ENCODE measurements at places on chromosomes 6 and 20. TPM values are rescaled to one million over a fixed set of nuclear protein-coding genes. Genes with fewer than 3 reads are reported as not detected.

DNA sequence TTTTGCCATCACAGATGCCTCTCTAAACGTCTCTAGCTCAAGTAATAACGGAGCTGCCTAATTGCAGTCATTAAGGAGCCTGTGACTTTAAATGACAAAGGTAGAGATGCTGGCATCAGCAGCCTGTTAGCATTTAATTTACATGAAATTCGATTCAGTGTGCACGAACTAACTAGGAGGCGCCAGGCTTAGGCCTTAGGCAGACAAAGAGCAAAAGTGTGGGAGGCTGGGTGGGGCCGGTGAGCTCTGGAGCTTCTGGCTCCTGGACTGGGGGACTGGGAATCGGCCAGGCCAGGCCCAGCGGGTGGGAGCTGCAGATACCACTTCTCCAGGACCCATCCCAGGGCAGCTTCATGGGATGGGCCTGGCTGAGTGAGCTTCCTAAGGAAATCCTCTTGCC, 170.0 kb upstream of the AGPAT4 start:
- DNase-seq = no peak

CLVS2 gene
- not detected for total RNA-seq

- DNase-seq = no peak
These were observed 107.4 kb upstream of the ASCC3 start for GRCh38 chr6:100988391-100988984.

- DNase-seq = no peak
These were observed 451.7 kb upstream of the MARCKS start for GRCh38 chr6:113405326-113406047.

RAD21L1 gene
- 0.14 TPM for total RNA-seq

DNA sequence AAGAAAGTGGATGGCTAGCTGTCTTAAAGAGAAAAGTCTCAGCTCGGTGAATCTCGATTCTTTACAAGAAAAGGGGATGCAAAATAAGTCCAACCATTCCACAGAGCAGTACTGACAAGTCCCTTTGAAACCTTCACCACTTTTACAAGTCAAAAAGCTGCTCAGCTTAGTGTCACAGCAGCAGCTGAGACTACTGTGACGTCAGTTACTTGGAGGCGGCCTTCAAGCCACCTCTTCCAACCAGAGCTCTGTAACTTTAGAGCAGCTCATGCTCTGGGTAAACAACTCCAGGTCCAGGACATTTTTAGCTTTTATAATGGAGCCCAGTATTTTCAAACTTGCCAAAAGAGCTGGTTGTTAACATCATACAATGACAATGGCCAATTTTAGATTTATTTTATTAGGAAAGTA, at the start of gene KIAA0408:
KIAA0408 (minus strand) TSS at position 159 of the 411 bp plus-strand sequence. CDS start 5,408 bp downstream, outside the sequence.
- no peak for DNase-seq

DNA sequence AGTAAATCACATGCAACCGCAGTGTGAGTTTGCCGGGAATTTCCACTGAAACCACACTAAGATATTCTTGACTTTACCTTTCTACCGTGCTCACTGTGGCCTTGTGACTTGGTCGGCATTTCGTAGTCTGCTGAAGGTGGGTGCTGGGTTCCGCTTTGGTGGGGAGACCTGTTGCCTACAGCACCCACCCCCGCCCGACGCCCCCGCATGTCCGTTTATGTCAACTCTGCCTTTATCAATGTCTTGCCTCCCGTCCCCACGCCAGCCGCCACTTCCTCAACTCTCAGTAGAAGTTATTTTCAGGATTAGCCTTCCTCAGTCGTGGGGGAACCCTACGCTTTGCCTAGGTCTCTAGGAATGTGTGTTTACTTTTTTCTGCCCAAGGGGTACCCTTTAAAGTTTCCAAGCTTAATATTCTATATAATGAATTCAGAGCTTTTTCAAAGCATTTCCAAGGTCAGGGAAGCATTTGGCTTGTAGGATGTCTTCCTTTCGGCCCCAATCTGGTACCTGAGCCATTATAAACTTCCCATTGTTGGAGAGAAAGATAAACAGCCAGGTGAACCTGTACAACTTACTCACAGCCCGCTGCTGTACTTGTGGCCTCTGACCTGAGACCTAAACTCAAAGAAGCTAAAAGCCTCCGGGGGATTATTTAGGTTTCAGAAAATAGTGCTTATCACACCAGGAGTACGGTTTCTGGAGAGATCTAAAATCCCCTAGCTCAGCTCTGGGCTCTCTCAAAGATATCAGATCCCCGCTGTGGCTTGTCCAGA, 54.2 kb downstream of the TBC1D7 start:
- no peak for DNase-seq

- no peak for DNase-seq
These were observed 27.7 kb upstream of the DUSP22 start for GRCh38 chr6:264626-265025.

DNA sequence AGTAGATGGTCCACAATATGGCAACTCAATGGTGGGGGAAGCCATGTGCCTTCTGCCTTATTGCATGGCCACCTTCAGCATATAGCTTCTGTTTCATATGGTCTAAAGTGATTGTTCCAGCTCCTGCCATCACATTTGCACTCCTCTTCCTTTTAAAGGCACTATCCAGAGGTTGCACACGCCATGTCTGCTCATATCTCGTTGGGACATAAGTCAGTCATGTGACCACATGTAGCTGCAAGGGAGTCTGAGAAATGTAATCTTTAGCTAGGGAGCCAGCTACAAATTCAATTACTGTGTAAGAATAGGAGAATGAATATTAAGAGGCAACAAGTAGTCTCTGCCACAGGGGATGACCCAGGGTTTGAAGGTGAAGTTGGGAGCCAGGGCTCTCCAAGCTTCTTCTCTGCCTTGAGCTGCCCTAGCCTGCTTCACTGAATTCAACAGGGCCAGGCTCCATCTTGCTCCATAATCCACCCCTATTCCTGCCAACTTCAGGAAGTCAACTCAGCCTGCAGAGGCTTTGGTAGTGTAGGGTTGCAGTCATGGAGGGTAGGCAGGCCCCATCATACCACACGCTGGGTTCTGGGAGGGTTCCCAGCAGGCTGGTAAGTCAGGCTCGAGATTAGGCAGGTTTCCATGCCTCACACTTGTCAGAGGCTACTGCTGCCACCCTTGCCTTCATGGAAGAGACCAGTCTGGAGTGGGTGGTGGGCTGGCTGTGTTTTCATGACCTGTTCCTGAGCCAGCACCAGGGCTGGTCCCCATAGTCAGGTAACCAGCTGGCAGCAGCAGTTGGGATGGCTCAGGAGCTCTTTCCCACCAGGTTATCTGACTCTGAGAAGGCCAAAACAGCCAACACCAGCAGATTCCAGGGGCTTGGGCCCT, 56.7 kb upstream of the SAYSD1 start:
- no peak for DNase-seq

GRCh38 chr6:16105854-16106253, 23.0 kb upstream of the MYLIP start:
- no peak for DNase-seq

GRCh38 chr6:16318538-16318937, 80.2 kb downstream of the GMPR start:
- no peak for DNase-seq

GRCh38 chr6:152554851-152555250, 82.3 kb downstream of the SYNE1 start:
- no peak for DNase-seq

DNA sequence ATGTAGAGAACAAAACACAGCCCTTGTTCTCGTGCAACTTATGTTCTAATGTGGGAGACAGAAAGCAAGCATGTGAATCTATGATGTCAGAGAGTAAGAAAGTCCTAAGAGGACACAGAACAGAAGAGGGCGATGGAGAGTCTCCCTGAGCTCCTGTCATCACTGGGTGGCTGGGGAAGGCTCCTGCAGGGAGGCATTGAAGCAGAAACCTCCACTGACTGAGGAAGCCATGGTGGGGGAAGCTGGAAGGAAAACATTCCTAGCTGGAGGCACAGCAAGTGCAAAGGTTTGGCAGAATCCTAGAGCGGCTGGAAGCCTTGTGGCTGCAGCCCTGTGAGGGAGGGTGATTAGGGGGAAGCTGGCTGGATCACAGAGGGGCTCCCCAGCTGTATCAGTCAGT, 248.0 kb downstream of the CDH26 start:
- no peak for DNase-seq

DNA sequence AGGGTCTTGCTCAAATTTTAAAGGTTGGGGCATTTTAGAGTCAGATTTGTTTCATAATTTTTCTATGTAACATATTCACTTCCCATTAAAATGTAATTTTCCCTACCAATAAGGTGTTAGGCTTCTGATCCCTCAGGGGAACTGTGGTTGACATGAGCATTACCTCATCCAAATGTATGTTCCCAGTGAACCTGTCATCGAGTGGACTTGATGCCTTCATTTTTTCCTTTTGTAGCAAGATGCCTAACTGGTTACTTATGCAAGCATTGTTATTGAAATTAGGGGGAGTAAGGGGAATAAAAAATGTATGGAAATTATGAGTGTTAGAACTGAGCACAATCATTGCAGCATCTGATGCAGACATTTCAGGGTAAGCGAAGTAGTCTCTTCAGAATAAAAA, 360.5 kb downstream of the BCKDHB start:
- DNase-seq = no peak

SLPI gene
- total RNA-seq = not detected

DNA sequence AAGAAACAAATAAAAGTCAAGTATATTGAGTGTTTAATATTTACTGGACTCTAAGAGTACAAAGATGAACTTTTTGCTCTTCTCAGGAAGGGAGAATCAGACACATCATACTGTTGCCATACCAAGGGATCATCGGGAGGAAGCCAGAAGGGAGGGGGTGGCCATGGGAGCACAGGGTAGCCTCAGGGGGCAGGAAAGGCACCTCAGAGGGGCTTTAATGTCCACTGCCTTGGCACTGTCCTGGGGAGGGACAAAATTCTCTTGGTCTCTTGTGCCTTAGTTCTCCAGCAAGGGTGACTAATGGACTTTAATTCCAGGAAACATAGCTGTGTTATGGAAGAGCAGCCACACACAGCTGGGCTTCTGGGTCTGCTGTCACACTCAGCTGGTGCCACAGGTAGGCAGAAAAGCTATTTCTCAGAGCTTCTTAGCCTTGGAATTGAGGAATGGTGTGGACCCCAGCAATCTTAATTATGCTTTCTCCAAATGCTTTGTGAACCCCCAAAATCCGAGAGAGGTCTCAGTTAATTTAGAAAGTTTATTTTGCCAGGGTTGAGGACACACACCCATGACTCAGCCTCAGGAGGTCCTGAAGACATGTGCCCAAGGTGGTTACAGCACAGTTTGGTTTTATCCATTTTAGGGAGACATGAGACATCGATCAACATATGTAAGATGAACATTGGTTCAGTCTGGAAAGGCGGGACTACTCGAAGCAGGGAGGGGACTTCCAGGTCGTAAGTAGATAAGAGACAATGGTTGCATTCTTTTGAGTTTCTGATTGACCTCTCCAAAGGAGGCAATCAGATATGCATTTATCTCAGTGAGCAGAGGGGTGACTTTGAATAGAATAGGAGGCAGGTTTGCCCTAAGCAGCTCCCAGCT, 53.2 kb downstream of the MRAP2 start:
- DNase-seq = no peak

- no peak for DNase-seq
These were observed 1.2 kb downstream of the TMEM239 start for GRCh38 chr20:2817341-2817726.

- DNase-seq = no peak
These were observed 31.0 kb downstream of the ASCC3 start for GRCh38 chr6:100850174-100850573.

DNA sequence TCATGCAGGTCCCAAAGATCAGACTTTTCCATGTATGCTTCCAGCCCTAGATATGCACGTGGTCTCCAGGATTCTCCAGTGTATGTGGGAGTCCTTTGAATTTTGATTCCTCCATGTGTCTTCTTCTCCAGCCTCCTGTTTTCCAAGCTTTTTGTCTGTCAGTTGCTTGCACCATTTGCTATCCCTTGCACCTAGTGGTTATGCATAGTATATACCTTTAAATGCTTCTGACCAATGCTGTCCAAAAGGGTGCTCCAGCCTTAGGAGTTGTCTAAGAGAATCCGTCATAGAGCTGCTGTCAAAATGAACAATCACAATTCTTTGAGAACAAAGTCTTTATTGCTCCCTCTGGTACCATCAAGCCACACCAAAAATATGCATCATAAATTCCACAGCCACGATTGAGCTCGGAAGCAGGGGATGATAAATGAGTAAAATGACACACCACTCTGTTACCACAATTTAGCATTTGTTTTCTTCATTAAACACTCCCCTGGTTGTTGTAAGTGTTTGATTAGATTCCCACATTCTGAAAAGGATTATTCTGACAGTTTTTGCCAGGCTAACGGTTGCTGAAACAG, 706.2 kb upstream of the GJE1 start:
- no peak for DNase-seq

GRCh38 chr6:136525586-136526195, 24.5 kb downstream of the MAP7 start:
- no peak for DNase-seq

DNA sequence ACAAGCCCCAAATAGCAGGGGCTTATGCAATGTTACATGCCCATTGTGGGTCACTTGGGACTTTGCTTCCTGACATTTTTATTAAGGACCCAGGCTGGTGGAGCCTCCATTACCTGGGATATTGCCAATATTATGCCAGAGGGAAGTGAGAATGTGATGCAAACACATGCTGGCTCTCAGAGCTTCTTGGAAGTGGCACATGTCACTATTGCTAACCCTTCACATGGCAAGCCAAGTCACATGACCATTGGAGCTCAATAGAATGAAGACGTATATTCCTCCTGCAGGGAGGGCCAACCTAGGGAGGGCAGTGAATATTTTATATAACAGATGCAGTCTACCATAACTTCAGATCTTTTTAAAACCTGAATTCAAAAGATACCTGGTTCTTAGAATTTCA, 140.7 kb upstream of the ZFP64 start:
- no peak for DNase-seq

- no peak for DNase-seq
These were observed 185.1 kb downstream of the JARID2 start for GRCh38 chr6:15430931-15431405.

DNA sequence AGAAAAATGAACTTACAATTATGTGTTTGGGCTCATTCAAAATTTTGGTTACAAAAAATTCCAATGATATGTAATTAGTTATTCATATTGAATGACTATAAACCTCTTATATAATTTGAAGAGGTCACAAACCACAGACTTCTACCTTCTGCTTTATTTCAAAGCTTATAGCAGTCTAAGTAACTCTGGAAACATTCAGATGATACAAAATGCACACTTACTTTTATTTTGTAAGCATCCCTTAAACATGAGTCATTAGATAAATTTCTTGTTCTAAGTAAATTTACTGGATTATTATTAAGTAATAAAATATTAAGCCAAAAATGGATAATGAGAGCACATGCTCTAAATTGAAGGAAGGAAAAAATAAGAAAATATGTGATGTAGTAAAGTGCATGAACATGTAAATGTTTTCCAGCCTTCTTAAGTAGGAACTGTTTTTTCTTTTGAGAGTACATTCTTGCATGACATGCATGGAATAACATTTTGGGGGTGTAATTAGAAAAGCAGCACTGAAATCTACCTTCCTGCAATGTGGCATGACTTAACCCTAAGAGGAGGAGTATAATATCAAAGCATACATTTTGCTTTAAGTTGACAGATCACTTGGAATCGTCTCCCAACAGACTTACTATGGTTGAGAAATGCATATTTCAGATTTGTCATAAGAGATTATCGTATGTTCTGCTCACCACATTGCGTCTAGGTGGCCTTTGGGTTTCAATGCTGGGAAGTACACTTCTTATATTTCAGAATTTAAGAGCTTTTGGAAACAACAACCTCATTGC, 372.7 kb upstream of the HSF2 start:
- DNase-seq = no peak

All from pulmonary artery endothelial cell (primary cell).